ENCODE measurements at places on chromosomes 4 and X.

DNA sequence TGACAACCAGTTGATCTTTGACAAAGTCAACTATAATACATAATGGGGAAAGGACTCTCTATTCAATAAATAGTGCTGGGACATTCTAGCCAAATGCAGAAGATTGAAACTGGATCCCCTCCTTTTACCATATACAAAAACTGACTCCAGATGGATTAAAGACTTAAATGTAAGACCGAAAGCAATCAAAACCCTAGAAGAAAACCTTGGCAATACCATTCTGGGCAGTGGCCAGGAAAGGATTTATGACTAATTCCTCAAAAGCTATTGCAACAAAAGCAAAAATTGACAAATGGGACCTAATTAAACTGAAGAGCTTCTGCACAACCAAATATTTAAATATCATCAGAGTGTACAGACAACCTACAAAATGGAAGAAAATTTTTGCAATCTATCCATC is 185.1 kb downstream of the NPNT start:
- H3K27ac ChIP-seq = no peak overlapping the region
- no peak overlapping the region for H3K4me3 ChIP-seq
- no peaks in the 10 kb centered on the region for H3K27me3 ChIP-seq
- no peak for DNase-seq

DNA sequence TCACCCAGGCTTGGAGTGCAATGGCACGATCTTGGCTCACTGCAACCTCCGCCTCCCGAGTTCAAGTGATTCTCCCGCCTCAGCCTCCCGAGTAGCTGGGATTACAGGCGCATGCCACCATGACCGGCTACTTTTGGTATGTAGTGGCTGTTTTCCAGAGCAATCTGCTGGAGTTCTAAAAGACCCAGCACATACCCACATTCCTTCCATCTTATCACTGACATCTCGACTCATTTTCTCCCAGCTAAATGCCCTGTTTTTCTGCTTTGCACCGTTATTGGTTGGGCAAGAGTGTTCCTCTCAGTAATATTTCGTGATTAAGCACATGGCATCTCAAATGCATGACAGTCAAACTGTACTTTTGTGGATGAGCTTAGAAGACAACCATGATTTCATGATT is 53.7 kb downstream of the PRKX start:
- DNase-seq = no peak
- no peaks in the 10 kb centered on the region for H3K4me1 ChIP-seq
- no peak overlapping the region for H3K4me3 ChIP-seq
- no peaks in the 10 kb centered on the region for H3K36me3 ChIP-seq
- H3K27ac ChIP-seq = no peak overlapping the region

GRCh38 chrX:41200785-41201184 is 115.5 kb downstream of the USP9X start:
- DNase-seq = no peak
- peaks cover 2% of the 10 kb centered on the region for H3K36me3 ChIP-seq
- H3K27ac ChIP-seq = no peak overlapping the region
- H3K4me1 ChIP-seq = no peaks in the 10 kb centered on the region

DNA sequence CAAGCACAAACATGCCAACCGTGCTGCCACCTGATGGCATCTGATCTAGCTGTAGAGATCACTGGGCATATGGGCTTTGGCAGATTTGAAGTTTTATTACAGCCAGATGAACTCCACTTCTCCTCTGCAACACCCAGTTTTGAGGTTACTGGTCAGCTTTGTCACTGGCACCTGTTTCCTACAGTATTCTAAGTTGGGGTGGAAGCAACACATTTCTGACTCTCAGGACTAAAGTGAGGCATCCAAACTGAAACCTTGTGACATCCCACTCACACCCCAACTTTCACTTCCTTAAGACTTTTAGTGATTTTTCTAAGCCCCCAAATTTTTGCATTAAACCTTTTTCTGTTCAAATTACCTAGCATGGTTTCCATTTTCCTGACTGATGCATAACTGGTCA is 115.1 kb upstream of the PCDH18 start:
- no peaks in the 10 kb centered on the region for H3K27me3 ChIP-seq
- no peaks in the 10 kb centered on the region for H3K4me1 ChIP-seq
- H3K36me3 ChIP-seq = no peaks in the 10 kb centered on the region
- no peak overlapping the region for H3K4me3 ChIP-seq
- no peak for DNase-seq

DNA sequence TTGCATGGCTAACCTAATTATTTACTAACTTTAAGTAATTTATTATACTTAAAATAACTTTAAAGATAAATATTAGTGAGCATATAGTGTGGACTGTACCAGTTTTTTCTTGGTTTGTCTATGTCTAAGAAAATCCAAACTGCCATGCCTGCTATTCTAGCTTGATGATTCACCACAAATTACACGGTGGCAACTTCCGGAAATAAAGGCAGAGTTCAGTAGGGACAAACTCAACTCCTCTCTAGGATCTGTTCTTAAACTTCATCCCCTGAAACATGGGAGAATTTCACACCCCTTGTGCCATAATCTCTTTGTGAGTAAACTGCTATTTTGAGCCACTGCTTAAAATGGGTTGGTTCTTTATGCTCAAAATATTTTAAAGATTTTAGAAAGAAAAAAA is 213.6 kb upstream of the NRK start:
- no peaks in the 10 kb centered on the region for H3K4me1 ChIP-seq
- DNase-seq = no peak
- no peak overlapping the region for H3K4me3 ChIP-seq
- H3K27me3 ChIP-seq = no peaks in the 10 kb centered on the region
- H3K27ac ChIP-seq = no peak overlapping the region

DNA sequence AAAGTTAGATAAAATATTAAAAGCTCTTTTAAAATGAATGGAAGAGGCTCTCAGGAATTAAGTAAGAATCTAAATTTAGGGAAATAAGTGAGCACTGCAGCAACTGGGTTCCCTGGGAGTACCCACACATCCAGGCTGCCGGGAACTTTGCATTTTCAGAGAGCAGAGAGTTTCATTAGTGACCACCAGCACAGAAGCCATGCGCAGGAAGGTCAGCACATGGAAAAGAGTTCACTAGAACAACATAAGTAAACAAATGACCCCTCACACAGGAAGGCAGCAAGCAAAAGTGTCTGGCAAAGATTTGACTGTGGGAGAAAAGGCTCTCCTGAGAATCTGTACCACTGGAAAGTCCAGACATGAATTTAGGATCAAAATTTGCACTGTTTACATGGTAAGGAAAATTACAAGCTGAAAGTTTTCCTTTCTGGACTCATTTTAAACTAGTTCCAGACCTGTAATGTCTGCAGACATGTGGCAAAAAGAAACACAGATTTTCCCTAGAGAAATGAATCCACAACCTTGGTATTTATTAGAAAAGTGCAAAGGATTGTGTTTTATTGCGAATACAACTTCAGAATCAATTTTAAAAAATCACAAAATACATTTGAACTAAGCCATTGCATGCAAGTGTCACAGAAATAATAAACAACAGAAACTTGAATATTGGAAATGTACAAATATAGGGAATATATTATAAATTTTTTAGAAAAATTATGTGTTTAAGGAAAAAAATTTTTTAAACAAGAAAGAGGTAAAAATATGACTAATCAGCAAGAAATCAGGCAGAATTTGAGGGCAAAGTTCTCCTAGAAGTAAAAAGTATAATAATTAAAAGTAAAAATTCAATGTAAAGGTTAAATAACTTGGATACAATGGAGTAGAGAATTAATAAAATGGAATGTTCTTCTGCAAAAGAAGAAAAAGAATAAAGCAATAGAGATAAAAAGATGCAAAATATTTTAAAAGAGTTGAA is 18.4 kb upstream of the MYOZ2 start:
- no peaks in the 10 kb centered on the region for H3K27me3 ChIP-seq
- no peaks in the 10 kb centered on the region for H3K36me3 ChIP-seq
- H3K27ac ChIP-seq = no peak overlapping the region
- peaks cover 13% of the 10 kb centered on the region for H3K4me1 ChIP-seq

GRCh38 chr4:159735281-159736207 is 632.7 kb downstream of the RAPGEF2 start:
- H3K36me3 ChIP-seq = no peaks in the 10 kb centered on the region
- no peak overlapping the region for H3K27ac ChIP-seq
- no peak for DNase-seq
- H3K4me1 ChIP-seq = no peaks in the 10 kb centered on the region
- H3K27me3 ChIP-seq = no peaks in the 10 kb centered on the region

DNA sequence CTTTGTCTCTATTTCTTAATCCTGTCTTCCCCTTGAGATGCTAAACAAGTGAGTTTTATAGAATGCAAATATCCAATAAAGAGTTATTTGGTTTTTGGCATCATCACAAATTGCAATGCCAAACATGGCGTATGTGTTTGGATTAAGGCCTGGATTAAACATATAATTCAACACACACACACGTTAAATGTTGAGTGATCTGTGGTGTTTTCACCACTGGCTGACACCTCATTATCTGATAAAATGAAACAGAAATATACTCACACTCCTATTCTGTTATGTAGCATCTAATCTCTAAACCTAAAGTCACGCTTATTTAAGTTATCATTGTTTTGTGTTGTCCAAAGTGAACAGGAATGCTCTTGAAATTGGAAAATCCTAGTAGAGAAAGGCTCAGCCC is 506.2 kb downstream of the FSTL5 start:
- H3K4me3 ChIP-seq = no peak overlapping the region

DNA sequence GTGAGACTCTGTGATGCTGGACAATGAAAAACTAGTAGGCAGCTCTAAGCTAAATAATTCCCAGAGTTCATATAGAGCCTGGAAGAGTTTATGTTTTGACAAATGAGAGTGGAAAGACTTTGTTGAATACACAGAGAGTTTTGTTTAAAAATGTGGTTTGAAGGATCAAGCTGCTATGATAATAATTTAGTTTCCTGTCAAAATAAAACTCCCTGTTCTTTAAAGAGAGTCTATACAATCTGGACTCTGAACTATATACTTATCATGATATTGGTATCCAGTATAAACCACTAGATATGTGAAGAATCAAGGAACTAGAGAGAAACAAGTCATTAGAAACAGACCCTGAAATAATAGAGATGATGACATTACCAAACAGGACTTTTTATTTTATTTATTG is 158.6 kb downstream of the C4orf33 start:
- no peaks in the 10 kb centered on the region for H3K4me1 ChIP-seq
- no peak overlapping the region for H3K4me3 ChIP-seq
- H3K27ac ChIP-seq = no peak overlapping the region
- no peaks in the 10 kb centered on the region for H3K36me3 ChIP-seq

DNA sequence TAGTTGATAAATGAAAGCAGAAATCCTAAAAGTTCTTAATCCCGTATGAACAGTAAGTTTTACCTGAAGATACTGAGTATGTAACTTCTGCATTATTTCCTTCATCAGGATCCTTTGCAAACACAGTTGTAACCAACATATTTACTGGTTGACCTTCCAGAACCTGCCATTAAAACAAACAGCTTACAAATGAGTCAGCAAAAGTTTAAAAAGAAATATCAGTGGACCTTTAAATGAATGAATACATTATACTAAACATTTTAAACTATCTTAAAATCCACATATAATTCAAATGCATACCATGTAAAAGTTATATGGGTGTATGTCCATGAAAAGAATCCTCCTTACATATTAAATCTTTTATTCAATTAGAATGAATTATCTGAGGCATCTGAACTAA is 163.6 kb downstream of the DCHS2 start:
- H3K27ac ChIP-seq = no peak overlapping the region
- no peak overlapping the region for H3K4me3 ChIP-seq
- no peak for DNase-seq
- peaks cover 5% of the 10 kb centered on the region for H3K4me1 ChIP-seq
- H3K36me3 ChIP-seq = no peaks in the 10 kb centered on the region

GRCh38 chrX:94252211-94252610 is 578.2 kb downstream of the FAM133A start:
- no peaks in the 10 kb centered on the region for H3K27me3 ChIP-seq
- no peak for DNase-seq
- H3K36me3 ChIP-seq = no peaks in the 10 kb centered on the region
- H3K4me3 ChIP-seq = no peak overlapping the region
- no peaks in the 10 kb centered on the region for H3K4me1 ChIP-seq
- no peak overlapping the region for H3K27ac ChIP-seq

DNA sequence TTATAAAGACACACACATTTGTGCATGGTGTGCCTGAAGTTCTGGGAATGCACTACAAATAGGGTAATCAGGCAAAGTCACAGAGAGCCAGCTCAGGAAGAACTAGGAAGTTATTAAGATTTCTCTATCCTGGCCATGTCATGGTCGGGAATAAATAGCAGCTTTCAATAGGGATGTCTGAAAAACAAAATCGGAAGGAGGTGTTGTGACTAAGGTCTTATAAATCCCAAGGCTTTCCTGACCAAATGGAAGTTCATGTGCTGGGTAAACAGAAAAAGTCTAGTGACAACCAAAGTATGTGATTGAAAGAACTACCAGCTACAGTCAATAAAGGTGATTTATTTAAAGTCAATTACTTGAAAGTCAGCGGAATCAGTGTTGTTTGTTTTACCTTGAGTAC is 262.5 kb upstream of the HS3ST1 start:
- no peak overlapping the region for H3K4me3 ChIP-seq
- no peak for DNase-seq

DNA sequence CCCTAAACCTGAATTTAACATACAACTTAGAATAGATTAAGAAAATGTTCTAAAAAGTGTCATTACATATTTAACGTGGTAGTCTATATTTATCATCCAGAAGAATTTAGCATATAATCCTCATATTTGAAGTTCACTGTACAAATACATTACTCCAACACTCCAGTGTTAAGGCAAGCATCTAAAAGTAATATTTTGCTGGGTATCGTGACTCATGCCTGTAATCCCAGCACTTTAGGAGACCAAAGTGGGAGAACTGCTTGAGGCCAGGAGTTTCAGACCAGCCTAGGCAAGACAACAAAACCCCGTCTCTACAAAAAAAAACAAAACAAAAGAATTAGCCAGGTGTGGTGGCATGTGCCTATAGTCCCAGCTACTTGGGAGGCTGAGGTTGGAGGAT is 24.8 kb downstream of the LRBA start:
- H3K4me3 ChIP-seq = no peak overlapping the region
- DNase-seq = no peak
- H3K27me3 ChIP-seq = no peaks in the 10 kb centered on the region
- no peaks in the 10 kb centered on the region for H3K36me3 ChIP-seq
- H3K4me1 ChIP-seq = no peaks in the 10 kb centered on the region
- no peak overlapping the region for H3K27ac ChIP-seq

DNA sequence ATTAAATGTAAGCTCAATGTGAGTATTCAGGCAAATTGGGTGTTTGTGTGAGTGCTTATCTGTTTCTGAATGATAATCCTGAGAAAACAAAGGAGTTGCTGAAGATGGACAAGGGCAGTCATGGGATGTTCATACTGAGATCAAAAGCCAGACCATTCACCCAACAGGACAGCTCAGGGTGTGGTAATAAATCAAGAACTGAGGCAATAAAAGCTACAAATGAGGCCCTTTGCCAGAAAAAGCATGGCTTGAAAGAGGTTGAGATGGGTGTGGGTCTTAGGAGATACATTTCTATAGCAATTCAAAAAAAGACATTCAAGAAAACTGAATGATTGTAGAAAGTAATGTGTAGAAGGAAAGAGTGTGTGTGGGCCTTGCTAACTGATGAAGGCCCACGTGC is 425.8 kb upstream of the BOD1L1 start:
- H3K36me3 ChIP-seq = no peaks in the 10 kb centered on the region
- no peak overlapping the region for H3K4me3 ChIP-seq
- H3K4me1 ChIP-seq = no peaks in the 10 kb centered on the region
- H3K27ac ChIP-seq = no peak overlapping the region
- DNase-seq = no peak
- no peaks in the 10 kb centered on the region for H3K27me3 ChIP-seq

GRCh38 chr4:131257241-131257640 is 1891.9 kb upstream of the PCDH10 start:
- no peak for DNase-seq
- H3K4me3 ChIP-seq = no peak overlapping the region
- H3K4me1 ChIP-seq = no peaks in the 10 kb centered on the region
- H3K27me3 ChIP-seq = no peaks in the 10 kb centered on the region
- no peaks in the 10 kb centered on the region for H3K36me3 ChIP-seq

Measured in body of pancreas (tissue), 4 donors.